ENCODE measurements at places on chromosomes 12 and 14.

- no peak for DNase-seq
Measured at GRCh38 chr14:105562713-105563346, 36.4 kb downstream of the TMEM121 start.

DNA sequence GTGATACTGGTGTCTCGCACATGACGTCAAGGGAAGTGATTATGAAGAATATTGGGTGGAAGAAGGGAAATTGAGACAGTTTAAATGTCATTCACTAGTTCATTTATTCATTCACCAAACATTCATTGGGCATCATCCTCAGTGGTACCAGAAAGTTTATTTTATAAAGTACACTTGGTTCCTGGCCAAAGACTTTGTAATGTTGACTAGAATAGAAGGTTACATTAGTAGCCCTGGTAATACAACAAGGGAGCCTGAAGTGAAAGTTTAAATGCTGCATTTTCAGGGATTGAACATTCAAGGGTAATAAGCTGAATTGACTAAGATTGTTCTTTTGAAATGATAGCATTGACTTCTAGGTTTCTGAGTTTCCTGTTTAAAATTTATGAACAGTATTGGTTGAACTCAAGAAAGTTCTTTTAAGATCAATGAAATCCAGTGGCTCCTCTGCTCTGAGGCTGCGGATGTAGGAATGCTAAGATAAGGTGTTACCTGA is 236.8 kb upstream of the BTG1 start:
- DNase-seq: no peak

- no peak for DNase-seq
Measured at GRCh38 chr12:8146442-8146771, 10.4 kb upstream of the ZNF705A start.

DNA sequence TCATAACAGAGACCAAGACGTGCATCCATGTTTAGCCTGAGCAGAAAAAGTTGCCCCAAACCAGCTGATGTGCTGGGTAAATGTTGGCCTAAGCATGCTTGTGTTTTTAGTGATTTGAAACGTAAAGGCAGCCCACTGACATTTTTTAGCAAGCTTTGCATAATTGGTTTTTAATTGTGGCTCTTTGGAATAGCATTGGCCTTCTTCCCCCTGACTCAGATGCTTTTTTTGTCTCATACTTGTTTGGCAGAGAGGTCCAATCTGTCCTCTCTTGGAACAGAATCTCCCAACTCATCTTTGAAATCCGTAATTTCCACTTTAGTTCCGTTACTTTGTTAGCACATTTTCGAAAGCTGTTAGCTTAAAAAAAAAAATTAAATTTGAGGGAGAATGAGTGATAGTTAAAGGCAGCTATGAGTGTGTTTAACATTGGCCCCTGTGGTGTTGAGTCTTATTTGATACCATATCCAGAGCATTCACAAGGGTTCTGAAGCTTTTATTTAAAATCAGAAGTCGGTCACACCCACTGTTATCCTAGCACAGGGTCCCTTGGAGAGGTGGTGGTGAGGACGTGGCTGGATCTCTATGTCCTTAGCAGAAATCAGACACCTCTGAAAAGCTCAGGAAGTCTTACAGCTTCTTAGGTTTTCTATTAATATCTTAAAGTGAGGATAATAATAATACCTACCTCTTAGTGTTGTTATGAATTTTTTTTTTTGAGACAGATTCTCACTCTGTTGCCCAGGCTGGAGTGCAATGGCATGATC is 15.6 kb downstream of the JDP2 start:
- no peak for DNase-seq

DNA sequence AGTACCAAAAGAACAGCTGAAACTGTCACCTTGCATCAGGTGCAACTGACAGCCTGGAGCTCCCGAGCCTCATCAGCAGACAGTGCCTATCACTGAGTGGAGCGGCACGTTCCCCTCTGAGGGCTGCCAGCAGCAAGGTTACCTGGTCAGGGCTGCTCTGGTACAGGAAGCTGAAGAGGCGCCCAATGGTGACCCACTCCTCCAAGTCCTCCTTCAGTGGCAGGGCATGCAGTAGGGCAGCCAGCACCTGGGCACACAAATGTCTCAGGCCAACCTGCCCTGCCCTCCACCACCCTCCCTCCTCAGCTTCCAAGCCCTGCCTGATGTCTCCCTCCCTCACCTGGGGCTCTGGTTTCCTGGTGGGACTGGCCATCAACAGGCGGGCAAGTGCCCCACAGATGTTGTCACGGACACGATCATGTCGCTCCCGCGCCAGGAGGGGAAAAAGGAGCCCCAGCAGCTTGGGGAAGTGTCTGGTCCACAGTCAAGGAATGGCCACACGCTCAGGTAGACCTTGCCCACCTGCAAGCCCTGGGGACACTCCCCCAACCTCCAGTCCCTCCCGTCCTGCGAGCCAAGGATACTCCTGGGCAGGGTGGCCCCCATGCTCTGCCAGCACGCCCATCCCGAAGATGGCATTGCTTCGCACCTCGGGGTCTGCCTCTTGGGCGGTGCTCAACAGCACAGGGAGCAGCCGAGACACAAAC is 7.1 kb downstream of the IPO4 start:
- DNase-seq: no peak

- no peak for DNase-seq
Measured at GRCh38 chr12:6778217-6778573, 5.9 kb downstream of the LAG3 start.

- no peak for DNase-seq
Measured at GRCh38 chr12:30200864-30201263, 417.1 kb upstream of the TMTC1 start.

Data from stimulated activated CD8-positive, alpha-beta memory T cell treated with anti-CD3 and anti-CD28 coated beads, Interleukin-7, amount 100 ng/mL, for 24 hours (primary cell).